ENCODE measurements at places on chromosomes 16 and 17.

- no peak for DNase-seq
Observed at GRCh38 chr17:6328279-6328678, 106.6 kb downstream of the AIPL1 start.

DNA sequence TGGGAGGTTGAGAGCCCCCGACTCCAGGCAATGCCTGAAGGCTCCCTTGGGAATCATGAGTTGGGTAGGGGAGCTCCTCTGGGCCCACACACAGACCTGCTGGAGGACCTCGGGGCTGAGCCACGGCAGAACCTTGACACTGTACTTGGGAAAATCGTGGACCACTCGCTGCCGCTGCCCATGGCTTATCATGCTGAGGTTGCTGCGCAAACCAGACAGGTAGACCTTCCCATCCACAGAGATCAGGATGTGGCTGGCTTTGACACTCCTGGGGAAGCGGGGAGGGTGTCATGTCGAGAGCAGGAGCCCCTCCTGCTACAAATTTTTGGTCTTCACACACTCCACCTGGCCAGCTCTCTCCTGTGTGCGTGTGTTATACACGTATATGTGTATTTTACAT, 7.2 kb upstream of the LIMD2 start:
- DNase-seq: no peak

DNA sequence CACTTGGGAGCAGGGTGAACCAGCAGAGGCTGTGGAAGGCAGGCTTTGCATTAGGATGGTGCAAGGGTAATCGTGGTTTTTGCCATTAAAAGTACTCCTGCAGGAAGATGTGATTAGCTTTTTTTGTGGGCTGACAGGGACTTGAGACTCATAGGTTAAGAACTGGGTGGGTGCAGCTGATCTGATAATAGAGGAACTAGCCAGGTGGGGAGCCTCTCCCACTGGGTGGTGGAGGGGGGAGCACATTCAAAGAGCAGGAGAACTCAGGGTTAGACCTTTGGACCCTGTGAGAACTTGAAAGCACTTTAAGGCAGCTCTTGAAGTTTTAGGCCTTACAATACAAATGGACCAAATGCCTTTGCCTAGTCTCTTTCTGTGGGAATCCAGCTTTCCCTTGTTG, 32.4 kb downstream of the CCL4 start:
- no peak for DNase-seq

GRCh38 chr16:73610605-73611156, 562.8 kb upstream of the ZFHX3 start:
- no peak for DNase-seq

All from muscle of arm (tissue), 14 donors.